ENCODE measurements at places on chromosomes 6 and 20.

- DNase-seq, result no peak
- H3K27me3 ChIP-seq, result no peaks in the 10 kb centered on the region
- H3K36me3 ChIP-seq, result no peaks in the 10 kb centered on the region
Measured at GRCh38 chr6:45375449-45375848, 2.3 kb downstream of the SUPT3H start.

DNA sequence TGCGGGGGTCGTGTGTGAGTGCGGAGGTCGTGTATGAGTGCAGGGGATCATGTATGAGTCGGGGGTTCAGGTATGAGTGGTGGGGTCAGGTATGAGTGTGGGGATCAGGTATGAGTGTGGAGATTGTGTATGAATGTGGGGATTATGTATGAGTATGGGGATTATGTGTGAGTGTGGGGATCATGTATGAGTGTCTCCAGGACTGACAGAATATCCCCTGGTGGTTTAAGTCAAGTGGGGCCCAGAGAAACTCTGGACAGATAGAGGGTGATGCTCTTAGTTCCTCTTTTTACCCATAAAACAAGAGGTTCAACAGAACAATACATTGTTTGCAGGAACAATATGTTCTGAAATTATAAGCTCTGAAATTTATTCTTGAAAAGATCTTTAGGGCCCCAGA, 131.9 kb downstream of the UST start:
- DNase-seq, result no peak
- no peak overlapping the region for H3K4me3 ChIP-seq
- H3K4me1 ChIP-seq, result peaks cover 22% of the 10 kb centered on the region
- H3K27me3 ChIP-seq, result no peaks in the 10 kb centered on the region
- H3K36me3 ChIP-seq, result no peaks in the 10 kb centered on the region

DNA sequence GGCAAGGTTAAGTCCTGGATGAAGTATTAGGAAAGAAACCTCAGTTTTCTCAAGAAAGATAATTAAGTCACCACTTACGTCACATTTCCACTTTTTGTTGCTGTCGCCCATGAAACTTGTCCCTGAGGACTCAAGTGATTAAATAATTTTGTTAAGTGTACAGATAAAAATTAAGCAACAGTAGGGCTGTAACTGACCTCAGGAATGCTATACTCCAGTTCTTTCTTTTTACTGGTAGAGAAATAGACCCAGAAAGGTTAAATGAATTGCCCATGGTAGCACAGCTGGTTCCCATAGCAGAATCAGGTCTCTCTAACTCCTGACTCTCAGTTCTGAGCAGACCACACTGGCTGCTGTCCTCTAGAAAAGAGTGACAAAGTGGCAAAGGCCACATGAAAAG, 54.5 kb downstream of the CLIC5 start:
- H3K27ac ChIP-seq, result no peak overlapping the region
- DNase-seq, result no peak
- no peaks in the 10 kb centered on the region for H3K27me3 ChIP-seq
- no peak overlapping the region for H3K4me3 ChIP-seq
- H3K4me1 ChIP-seq, result peaks cover 33% of the 10 kb centered on the region
- H3K36me3 ChIP-seq, result no peaks in the 10 kb centered on the region

- DNase-seq, result no peak
Measured at GRCh38 chr20:47316776-47317126, 39.7 kb downstream of the ZMYND8 start.

DNA sequence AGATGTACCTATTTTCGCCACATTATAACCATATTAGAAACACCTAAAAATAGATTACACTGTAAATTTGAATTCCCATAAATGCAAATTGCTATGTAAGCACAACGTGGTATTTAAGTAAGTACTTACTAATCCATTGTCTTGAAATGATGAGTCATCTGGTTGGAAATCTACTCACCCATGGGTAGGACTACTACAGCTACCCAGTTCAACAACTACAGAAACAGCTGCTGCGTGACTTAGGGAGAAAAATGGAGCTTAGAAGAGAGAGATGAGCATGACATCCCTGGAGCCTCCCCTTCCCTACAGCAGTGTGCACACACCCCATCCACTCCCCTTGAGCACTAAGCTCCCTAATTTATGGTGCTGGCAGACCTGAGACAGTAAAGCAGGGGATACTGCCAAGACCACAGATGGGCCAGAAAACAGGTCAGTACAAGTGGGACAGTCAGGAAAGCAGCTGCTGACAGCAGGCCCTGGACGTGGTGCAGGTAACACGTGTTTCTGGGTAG, 26.9 kb downstream of the RRAGD start:
- no peaks in the 10 kb centered on the region for H3K36me3 ChIP-seq
- H3K4me1 ChIP-seq, result no peaks in the 10 kb centered on the region
- H3K27me3 ChIP-seq, result no peaks in the 10 kb centered on the region
- DNase-seq, result no peak
- H3K27ac ChIP-seq, result no peak overlapping the region
- H3K4me3 ChIP-seq, result no peak overlapping the region

DNA sequence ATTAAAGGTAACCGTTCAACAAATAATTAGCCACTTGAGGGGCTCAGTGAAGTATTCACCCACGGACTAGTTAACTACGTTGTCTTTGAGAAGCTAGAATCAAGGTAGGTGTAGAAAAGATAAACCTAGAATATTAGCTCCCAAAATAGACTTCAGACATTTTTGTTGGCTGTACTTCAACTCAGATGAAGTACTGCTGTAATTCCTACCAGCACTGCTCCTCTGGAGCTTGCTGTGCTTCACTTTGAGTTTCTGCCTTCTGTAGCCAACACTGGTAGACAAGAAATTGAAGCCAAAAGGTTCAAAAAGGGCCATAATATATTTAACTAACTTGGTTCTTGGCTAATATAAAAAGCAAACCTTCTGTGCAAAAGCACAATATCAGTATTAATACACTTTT, 18.8 kb upstream of the SDHAF4 start:
- H3K36me3 ChIP-seq, result peaks cover 15% of the 10 kb centered on the region
- no peak for DNase-seq
- no peaks in the 10 kb centered on the region for H3K4me1 ChIP-seq
- no peaks in the 10 kb centered on the region for H3K27me3 ChIP-seq
- no peak overlapping the region for H3K4me3 ChIP-seq

DNA sequence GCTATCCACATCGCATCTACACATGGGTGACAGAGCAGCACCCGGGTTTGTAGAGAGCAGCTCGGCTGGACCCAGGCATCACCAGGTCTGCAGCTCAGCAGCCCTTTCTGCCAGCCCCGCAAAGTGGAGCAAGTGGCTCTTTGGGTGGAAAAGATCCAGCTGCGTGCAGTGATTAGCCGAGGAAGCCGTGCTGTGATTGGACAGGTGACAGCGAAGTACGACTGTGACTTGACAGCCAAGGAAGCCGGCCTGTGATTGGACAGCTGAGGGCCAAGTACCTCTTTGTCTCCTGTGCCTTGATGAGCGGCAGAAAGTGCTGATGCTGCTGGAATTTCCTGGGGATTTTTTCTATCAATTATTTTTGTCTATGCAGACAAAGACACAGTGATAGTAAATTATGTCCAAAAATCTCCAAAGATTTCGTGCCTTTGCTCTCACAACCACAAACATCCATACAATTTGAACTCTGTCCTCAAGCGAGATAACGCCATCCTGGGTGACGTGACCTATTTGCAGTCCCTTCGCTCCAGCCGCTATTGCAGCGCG, 62.3 kb upstream of the GPR31 start:
- no peak overlapping the region for H3K4me3 ChIP-seq
- no peak overlapping the region for H3K27ac ChIP-seq
- no peaks in the 10 kb centered on the region for H3K36me3 ChIP-seq
- H3K4me1 ChIP-seq, result peaks cover 16% of the 10 kb centered on the region
- no peak for DNase-seq
- H3K27me3 ChIP-seq, result peaks cover 2% of the 10 kb centered on the region

- H3K4me3 ChIP-seq, result no peak overlapping the region
- H3K27me3 ChIP-seq, result no peaks in the 10 kb centered on the region
- H3K27ac ChIP-seq, result no peak overlapping the region
- no peaks in the 10 kb centered on the region for H3K4me1 ChIP-seq
- H3K36me3 ChIP-seq, result peaks cover 41% of the 10 kb centered on the region
Measured at GRCh38 chr6:134980846-134981245, 30.9 kb upstream of the ALDH8A1 start.

GRCh38 chr6:465531-466348, 74.2 kb downstream of the IRF4 start:
- DNase-seq, result no peak
- no peaks in the 10 kb centered on the region for H3K36me3 ChIP-seq
- H3K27me3 ChIP-seq, result peaks cover 49% of the 10 kb centered on the region
- no peak overlapping the region for H3K4me3 ChIP-seq

- H3K27me3 ChIP-seq, result no peaks in the 10 kb centered on the region
- peaks cover 5% of the 10 kb centered on the region for H3K4me1 ChIP-seq
- DNase-seq, result no peak
- peaks cover 12% of the 10 kb centered on the region for H3K36me3 ChIP-seq
Measured at GRCh38 chr20:36847710-36848040, 28.3 kb upstream of the TLDC2 start.

DNA sequence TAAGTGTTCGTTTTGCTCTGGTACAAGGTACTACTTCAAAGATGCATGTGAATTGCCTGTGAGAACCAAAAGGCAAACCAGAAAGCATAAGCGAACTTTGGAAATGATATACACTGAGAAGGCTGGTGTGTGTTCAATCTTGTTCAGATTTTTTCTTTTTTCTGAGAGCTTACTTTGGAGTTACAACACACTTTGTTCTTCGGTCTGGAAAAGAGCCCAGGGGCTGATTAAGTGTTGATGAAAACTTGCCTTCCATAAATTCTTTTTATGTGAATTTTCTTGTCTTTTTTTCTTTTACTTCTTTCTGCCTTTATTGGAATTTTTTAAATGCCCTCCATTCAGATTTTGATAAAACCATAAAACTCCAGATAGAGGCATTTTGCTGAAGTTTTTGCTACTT, 395.1 kb upstream of the SASH1 start:
- H3K27me3 ChIP-seq, result no peaks in the 10 kb centered on the region
- no peak overlapping the region for H3K4me3 ChIP-seq
- DNase-seq, result no peak
- peaks cover 32% of the 10 kb centered on the region for H3K4me1 ChIP-seq

All from mesothelial cell of epicardium (in vitro differentiated cells).